ENCODE measurements at places on chromosomes 13 and 19.

DNA sequence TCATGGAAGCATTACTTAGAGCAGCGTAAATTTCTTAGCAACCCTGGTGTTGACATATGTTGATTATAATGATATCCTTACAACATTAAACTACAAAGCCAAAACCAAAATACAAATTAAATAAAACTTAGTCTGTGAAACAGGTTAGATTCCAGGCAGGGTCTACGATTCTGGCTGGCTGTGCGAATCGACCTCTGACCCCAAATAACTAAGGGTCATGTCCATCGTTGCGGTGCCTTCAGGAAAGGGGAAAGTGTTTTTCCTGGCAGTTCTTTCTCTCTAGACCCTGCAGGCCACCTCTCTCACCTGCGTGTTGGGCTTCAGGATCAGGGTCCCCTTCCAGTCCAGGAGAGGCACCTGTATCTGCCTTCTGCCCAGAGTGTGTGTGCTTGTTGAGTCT lies 66.2 kb downstream of the ATP11A start:
- no peak for DNase-seq

DNA sequence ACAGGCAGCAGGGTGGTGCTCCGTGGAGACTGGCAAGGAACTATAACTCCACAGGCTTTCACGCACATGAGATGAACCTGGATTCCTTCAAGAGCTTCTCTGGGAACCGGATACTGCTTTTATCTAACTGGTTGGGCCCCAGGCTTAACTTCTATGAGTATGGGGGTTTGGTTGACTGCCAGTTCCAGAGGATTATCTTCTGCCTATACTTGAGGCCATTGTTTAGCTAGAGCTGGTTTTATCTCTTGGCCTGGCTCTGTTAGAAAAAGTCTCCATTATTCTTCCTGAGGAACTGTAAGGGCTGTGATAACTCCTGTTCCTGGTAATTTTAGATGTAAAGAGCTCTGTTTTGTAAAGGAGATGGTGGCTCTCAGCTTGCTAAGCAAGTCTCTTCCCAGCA lies 40.9 kb downstream of the ZNF846 start:
- no peak for DNase-seq

DNA sequence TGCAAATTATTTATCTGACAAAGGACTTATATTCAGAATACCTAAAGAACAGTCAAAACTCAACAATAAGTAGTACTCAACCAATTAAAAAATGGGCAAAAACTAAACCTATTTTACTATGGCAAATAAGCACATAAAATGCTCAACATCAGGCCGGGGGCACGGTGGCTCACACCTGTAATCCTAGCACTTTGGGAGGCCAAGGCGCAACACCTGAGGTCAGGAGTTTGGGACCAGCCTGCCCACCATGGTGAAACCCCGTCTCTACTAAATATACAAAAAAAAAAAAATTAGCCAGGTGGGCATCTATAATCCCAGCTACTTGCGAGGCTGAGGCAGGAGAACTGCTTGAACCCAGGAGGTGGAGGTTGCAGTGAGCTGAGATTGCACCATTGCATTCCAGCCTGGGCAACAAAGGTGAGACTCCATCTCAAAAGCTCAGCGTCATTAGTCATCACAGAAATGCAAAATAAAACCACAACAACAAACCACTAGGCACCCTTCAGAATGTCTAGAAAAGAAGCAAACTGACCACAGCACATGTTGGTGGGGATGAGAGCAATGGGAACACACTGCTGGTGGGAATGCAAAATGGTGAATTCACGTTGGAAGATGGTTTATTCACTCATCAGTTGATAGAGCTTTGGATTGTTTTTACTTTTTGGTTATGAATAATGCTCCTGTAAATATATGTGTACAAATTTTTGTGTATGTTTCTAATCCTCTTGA lies 180.6 kb upstream of the SOX1 start:
- DNase-seq = no peak

GRCh38 chr13:63631006-63631405 lies 2215.4 kb upstream of the PCDH20 start:
- no peak for DNase-seq

DNA sequence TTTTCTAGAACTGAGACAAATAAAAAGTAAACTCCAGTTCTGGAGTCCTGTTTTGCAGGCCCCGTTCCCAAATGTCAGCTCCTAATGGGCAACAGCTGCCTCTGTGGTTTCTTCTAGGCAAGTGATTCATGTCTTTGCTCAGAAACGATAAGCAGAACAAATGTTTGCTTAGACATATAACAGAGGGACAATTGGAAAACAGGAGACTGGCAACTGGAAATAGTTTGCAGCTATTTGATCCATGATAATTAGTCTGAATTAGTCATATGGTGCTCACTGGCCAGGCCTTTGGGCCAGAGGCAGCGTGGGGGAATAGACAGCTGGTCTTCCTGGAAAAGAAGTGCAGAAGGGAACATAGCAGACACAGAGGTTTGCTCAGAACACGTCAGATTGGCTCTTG lies 29.2 kb upstream of the TSHZ3 start:
- peak; percentile 54 for DNase-seq

GRCh38 chr19:45820413-45821102 lies 5.5 kb upstream of the RSPH6A start:
- no peak for DNase-seq

DNA sequence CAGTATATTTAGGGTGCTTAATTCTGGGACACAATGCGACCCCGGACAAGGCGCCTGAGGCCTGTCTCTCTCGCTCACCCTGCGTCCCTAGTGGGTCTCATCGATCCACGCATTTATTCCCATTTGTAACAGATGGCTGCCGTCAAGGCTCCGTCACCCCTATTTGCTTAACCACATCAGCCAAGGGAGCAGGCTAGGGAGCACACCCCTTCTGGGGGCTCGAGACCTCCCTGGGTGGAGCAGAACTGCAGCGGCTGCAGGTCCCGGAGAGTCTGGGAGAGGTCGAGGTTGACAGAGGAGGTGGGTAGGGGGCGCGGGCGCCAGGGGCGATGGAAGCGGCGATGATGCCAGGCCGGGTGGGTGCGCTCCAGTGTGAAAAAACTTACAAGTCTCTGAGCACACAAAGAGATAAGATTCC lies 507 bp downstream of the ALG5 start:
- DNase-seq = no peak

DNA sequence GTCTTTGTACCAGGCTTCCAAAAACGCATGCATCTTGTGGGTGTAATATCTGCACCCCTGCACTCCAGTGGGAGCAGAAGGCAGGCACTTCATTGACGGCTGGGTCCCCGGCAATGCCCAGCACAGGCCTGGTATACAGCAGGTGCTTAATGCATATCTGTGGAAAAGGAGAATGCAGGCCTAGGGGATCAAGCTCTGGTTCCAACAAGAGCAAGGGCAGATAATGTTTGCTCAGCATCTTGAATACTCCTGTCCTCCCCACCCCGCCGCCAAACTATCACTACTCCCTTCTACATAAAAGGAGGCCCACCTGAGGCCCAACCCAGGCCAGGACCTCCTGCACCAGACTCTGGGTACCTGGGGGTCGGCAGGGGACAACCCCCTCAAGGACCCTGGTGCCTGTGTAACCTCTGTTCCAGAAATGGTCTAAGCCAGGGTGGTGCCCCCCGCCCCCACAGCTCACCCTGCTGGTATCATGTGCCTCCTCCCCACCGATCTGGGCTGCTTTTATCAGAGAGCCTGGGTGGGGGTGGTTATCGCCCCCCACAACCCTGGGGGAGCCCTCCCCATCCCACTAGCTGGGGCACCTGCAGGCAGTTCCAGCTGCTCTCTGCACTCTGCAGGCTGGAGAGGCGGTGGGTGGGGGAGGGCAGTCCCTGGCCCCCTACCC lies 4.8 kb downstream of the KLF16 start:
- DNase-seq = no peak

GRCh38 chr19:47897861-47898260 lies 11.7 kb upstream of the SULT2A1 start:
- no peak for DNase-seq

All from DMS 273 treated with DMSO at 0.1 percent for 48 hours (cell line).